Stimulated activated naive CD8-positive, alpha-beta T cell treated with anti-CD3 and anti-CD28 coated beads, Interleukin-15, Interleukin-2, amounts not matched to agents 100 U/mL and 50 U/mL, for 24 hours (primary cell): ENCODE measurements at places on chromosomes 2 and 18.

- DNase-seq, result no peak
Measured at GRCh38 chr18:58697146-58697545, 25.9 kb downstream of the MALT1 start.

GRCh38 chr2:159455330-159455918 is 160.9 kb downstream of the BAZ2B start:
- DNase-seq, result no peak

GRCh38 chr2:145136702-145137101 is 616.8 kb upstream of the ZEB2 start:
- DNase-seq, result no peak

DNA sequence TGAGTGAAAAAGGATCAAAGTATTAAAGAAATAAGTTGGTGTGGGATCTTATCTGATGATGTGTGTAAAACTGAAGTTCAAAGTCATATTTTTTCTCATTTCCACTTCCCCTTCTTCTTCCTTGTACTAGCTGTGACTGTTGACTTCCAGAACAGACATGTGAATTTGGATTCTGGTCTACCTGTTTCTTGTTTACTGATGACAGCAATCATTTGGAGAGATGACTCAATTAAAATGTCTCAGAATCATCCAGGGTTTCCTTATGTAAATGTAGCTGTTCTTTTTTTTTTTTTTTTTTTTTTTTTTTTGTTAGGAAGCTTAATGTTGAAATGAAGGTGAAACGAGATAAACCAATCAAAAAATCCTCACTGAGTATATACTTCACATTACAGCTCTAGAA is 819.9 kb upstream of the PIK3C3 start:
- no peak for DNase-seq

DNA sequence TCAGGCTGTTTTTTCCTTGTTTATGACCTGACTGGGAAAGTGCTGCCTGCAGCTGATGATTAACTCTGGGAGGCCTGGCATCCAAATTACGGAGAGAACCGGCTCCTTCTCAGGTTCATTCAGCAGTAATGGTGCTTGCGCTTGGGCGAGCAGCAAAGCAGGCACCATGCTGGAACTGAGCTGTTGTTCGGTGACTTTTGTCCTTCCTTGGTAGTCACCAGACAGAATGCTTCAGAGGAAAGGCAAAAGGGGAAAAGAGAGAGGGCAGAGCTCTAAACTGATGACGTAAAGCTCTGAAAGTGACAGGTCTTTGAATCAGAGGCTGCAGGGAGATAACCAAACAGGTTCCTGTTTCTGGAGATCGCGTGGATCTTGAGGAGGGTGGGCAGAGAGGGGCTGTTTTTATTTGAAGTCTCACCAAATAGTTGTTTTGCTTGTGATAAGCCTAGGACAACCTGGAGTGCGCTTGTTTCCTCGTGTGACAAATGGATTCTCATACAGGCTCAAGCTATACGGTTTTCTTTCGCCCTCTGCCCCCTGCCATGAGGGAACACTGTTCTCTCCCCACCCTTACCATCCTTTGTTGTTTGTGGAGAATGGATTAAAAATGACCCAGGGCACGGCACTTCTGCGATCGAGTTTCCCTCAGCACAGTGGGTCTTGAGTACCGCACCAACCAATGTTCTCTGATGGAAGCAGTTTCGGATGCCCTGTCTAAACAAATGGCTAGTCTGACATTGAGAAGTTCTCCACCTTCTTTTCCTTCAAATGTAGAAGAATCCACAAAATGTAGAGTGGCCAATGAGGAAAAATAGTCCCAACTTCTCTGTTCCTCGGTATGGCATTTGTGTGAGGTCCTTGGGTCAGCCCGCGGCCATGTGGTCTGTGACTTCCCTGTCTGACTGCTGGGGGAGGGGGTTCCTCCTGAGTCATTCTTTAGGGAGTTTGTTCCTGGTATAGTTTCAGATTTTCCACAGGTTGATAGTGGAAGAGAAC is 1.3 kb downstream of the RASGRP3 start:
- no peak for DNase-seq

- no peak for DNase-seq
Measured at GRCh38 chr18:67477522-67477921, 39.0 kb downstream of the DSEL start.

DNA sequence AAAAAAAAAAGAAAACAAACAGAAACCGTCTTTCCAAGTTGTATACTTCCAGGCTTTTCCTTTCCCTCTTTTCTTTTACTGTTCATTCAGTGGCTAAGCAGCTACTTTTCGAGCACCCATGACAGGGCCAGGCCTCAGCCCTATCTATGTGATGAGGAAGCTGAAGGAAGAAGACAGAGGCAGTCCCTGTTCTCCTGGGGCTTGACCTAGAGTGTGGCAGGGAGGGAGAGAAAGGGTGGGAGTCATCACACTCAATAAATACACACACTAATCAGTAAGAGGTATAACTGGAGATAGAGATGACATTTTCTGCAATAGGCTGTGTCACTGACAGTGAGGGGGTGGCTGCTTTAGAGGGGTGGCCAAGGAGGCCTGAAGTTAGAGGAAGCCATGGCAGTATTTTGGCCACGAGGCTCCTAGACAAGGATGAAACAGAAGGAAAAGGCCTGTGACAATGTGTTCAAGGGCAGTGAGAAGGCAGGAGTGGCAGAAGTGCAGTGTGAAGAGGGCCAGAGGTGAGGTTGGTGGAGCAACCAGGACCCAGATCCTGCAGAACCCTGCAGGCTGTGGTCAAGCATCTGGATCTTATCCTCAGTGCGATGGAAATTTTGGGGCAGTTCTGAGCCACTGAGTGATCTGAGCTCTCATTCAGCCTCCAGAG is 131.8 kb upstream of the TTC39C start:
- no peak for DNase-seq

- no peak for DNase-seq
Measured at GRCh38 chr2:14633061-14633460, 544 bp downstream of the LRATD1 start.

GRCh38 chr2:99469394-99469793 is 20.4 kb downstream of the REV1 start:
- no peak for DNase-seq

- no peak for DNase-seq
Measured at GRCh38 chr18:45320724-45321123, 294.6 kb upstream of the SLC14A2 start.

DNA sequence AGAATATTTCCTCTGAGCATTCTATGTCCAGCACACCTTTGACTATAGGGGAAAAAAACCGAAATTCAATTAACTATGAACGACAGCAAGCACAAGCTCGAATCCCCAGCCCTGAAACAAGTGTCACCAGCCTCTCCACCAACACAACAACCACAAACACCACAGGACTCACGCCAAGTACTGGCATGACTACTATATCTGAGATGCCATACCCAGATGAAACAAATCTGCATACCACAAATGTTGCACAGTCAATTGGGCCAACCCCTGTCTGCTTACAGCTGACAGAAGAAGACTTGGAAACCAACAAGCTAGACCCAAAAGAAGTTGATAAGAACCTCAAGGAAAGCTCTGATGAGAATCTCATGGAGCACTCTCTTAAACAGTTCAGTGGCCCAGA is 79.4 kb upstream of the FAM117B start:
- peak; percentile 13 for DNase-seq

GRCh38 chr18:48940854-48941611 is 9.7 kb downstream of the SMAD7 start:
- peak; percentile 80 for DNase-seq

DNA sequence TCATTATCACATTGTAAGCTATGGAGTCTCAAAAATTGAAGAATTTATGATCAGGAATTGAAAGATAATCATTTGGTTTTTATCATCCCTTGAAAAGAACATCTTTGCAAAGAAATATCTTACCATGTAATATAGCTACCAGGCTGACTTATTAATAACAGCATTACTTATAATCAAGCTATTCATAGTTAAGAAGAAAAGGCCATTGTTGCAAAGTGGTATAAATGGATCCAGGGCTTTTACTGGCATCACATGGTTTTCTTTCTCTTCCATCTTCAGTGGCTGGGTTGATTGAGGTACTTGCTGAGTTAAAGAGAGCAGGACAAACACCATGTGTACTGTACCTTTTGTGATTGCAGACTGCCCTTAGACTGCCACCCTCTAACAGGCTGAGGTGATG is 39.6 kb downstream of the MFSD6 start:
- DNase-seq, result no peak

DNA sequence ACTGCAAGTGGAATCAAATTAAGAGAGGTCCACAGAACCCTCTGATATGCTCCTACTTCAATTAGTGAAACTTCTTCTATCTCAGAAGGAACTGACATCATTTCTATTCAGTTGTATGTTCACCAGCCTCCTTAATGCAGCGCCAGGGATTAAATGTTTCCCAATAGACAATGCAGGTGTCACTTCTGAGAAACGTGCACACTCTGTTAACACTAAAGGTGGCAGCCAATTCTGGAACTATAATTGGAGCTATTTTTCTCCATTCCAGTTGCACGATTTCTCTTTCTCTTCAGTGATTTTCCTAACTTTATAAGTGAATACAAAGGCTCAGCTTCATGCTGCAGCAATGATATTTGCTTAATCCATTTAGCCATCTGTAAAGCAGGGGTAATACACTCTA is 821.9 kb downstream of the TDRD15 start:
- no peak for DNase-seq

DNA sequence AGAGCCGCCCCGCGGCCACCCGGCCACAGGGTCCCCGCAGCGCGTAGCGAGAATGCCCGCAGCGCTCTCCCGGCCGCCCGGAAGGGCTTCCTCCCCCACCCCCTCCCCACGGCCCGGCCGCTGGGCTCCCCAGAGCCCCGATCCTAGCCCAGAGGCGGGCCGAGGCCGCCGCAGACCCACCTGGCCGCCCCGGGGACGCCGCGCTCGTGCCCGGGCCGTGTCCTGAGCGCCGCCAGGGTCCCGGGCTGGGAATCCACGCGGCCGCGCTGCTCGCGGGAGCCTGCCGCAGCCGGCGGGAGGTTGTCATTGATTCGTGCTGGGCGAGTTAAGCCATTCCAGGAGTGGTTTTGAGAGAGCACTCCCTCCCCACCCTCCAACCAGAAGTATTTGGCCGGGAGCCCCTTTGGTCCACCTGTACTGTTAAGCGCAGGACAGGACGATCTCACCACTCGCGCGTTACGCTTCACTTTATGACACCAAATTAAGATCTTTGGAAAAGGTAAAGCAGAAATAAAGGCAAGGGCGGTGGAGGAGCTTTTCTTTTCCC is 206.4 kb upstream of the SMAD2 start:
- DNase-seq, result no peak

GRCh38 chr2:26074676-26075075 is 40.8 kb downstream of the RAB10 start:
- no peak for DNase-seq

GRCh38 chr2:64919261-64919660 is 69.9 kb upstream of the SLC1A4 start:
- DNase-seq, result no peak

DNA sequence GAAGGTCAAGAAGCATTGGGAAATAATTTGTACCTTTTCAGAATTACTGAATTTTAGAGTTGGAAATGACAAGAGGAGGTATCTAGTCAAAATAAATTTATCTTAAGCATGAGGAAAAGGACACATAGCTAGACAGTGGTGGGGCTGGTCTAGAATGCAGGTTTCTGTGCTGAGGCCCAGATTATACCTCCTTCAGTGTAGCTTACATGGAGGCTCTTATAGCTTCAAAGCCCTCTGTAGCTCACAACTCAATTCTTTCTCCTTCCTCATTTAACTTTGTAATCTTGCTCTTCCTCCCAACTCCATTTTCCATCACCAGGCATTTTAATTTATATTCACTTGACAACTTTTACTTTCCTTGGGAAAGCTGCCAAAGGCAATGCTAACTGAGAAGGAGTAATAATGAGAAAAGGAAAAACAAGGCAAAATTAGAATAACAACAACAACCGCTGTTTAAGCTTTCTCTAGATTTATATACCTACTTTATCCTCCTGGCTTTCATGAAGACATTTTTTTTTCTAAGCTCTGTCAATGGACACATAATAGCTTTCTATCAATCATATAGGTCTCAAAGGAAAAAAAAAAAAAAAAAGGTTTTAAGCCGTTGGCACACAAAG is 58.5 kb downstream of the CLHC1 start:
- no peak for DNase-seq

- no peak for DNase-seq
Measured at GRCh38 chr2:237689336-237690131, 62.1 kb downstream of the LRRFIP1 start.

DNA sequence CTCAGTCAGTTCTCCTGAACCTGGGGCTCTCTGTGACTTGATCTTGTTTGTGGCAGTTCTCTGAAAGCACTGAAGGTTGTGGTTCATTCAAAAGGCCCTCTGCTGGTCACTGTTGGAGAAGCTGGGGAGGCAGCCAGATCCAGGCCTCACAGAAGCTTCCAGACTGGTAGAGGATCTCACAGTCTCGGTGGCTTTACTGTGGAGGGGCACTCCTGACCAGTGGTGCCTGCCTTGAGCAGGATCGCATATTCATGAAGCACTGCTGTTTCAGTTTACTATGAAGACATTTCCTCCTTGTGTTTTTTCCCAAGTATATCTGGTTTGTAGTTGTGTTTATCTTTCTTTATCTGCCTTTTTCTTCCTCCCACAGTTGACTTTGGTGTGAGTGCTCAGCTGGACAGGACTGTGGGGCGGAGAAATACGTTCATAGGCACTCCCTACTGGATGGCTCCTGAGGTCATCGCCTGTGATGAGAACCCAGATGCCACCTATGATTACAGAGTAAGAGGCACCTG is 133.9 kb downstream of the MAP4K4 start:
- DNase-seq, result peak; percentile 61
